ENCODE measurements at places on chromosomes 13 and 19. TPM values are rescaled to one million over a fixed set of nuclear protein-coding genes. Genes with fewer than 3 reads are reported as not detected.
A peak's percentile ranks its signal among the peaks of the same experiment; 100 is the strongest.

DNA sequence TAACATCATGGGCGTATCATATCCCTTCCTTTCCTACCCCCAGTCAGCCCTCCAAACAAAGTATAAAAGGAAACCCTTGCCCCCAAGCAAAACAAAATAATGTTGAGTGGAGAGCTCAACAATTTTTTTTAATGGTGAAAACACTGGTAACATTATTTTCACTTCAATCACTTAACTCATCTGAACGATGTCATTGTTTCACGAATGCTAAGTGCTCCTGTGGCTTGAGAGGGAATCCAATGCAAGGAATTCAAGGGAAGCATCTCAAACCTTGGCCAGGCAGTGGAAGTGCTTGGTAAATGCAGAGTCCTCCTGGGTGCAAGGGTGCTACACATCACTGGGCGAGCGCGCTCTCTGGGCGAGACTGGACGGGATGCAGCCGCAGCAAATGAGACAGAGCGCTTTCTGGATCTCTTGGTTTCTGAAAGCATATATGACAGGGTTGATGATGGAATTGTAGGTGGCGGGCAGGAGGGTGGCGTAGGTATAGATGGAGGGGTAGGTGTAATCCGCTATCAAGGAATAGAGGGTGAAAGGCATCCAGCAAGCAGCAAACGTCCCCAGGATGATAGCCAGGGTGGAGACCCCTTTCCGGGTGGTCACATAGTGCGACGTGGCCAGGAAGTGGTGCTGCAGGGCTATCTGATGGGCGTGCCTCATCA, 2.0 kb downstream of the GPR12 start:
- no peak for DNase-seq

DNA sequence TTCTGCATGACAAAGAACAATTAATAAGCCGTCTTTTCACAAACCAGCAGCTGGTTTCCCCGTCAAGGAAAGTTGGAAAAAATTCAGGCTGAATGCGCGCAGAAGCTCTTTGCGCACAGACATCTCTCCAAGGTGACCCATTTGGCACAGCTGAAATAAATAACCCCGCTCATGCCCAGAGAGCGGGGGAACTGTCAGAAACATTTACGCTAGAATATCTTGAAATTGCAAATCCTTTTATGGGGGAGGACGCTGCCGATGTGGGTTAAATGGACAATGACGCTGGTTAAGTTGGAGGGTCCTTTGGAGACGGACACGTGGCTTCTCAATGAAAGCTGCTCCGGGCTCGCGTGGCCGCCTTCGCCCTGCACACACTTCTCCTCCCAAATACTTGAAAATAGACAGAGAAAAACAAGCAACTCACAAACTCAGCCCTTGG, 30.6 kb downstream of the GSX1 start:
- DNase-seq: no peak

GRCh38 chr19:40549007-40549708, 27.5 kb upstream of the SHKBP1 start:
- no peak for DNase-seq

THSD1 gene
- 0.88 TPM for total RNA-seq

SHD gene
- total RNA-seq: 8.8 TPM

GRCh38 chr13:34620862-34621261, 321.2 kb upstream of the NBEA start:
- DNase-seq: no peak

DNA sequence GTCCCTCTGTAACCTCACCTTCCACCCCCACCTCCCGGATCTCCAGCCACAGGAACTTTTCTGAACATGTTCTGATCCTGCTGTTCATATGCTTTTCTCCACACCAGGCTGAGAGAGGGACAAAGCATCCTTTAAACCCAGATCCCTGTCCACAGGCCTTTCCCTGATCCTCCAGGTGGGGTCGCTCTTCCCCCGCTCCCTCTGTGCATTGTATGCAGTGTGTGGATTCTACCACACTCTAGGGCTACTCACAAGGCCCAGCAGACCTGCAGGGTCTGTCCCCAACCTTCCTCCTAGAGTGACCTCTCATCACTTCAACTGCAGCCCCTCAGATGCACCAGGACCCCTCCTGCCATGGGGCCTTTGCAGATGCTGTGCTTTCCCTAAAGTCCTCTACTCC, 1200.6 kb downstream of the UQCRFS1 start:
- DNase-seq: no peak

DNA sequence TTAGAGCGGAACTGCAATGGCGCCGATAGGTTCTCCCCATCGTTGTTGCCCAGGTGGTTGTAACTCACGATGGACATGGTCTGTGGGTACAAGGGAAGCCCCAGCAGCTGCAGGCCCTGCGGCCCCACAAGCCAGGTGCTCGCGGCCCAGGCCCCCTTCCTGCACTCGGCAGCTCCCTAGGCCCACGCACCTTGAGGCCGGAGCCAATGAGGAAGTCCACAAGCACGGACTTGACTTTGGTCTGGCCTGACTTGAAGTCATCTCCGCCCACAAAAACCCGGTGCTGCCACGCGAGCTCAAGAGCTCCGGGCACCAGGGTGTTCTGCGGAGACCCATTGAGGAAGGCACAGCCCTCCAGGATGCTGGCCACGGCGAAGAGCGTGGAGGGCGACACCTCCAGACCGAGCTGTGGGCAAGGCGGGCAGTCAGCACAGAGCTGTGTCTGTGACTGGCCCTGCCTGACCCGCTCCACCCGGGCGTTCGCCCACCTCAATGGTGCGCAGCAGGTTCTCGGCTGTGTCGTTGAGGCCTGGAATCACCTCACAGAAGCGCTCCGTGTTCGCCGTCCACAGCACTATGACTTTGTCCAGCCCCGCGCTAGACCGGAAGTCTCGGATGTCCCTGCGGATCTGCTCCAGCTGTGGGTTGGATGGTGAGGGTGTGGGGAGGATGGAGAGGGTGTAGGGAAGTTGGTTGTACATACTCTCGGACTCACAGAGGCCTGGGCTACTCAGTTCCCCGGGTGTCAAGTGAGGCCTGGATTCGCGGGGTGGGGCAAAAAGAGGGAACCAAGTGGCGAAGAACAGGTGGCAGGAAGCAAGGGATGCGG, 1.9 kb downstream of the ISYNA1 start:
- DNase-seq: no peak

DNA sequence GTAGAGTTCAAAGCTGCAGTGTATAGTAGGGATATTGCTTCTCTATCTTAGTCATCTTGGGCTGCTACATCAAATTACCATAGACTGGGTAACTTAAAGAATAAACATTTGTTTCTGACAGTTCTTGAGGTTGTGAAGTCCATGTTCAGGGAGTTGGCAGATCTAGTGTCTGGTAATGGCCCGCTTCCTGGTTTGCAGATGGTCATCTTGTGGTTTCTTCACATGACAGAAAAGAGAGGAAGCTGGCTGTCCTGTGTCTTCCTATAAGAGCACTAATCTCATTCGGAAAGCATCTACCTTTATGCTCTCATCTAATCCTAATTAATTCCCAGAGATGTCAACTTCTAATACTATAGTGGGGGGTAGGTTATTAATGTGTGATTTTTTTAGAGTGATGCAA, 6.2 kb downstream of the ZNF763 start:
- no peak for DNase-seq

ZNF254 gene
- 5.8 TPM for total RNA-seq

GRCh38 chr13:60418954-60419353, 21.9 kb downstream of the TDRD3 start:
- no peak for DNase-seq

NLRP7 gene
- not detected for total RNA-seq

- DNase-seq: no peak
Observed at GRCh38 chr13:94607939-94608338, 6.3 kb downstream of the GPR180 start.

NLRP8 gene
- not detected for total RNA-seq

VSTM2B gene
- not detected for total RNA-seq

- DNase-seq: no peak
Observed at GRCh38 chr13:108227651-108228272, 9.6 kb downstream of the ABHD13 start.

SLITRK5 gene
- total RNA-seq: 0.03 TPM

EVI5L gene
- total RNA-seq: 4.8 TPM

- peak; percentile 33 for DNase-seq
Observed at GRCh38 chr19:33470040-33470330, 51.6 kb downstream of the PEPD start.

DNA sequence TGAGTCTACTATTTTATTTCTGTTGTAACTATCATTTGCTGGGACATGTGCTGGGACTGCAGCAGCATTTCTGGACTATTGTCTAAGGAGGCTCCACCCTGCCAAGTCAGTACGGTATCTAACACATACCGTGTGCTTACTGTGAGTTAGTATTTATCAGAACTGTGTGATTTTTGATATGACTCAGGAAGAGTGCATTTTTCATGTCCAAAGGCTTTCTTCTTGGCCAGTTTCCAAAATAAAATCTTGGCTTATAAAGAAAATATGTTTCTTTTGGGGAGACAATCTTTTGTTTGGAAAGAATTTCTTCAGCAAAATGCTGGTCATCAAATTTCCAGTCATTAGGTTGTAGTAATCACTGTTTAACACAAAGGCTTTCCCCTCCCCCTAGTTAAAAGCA, 11.6 kb downstream of the PARP4 start:
- no peak for DNase-seq

CCDC122 gene
- 1.9 TPM for total RNA-seq

GRCh38 chr19:850221-850978, 1.7 kb upstream of the ELANE start:
- DNase-seq: peak; percentile 91

FGF9 gene
- total RNA-seq: not detected

EPSTI1 gene
- 2.1 TPM for total RNA-seq

DNA sequence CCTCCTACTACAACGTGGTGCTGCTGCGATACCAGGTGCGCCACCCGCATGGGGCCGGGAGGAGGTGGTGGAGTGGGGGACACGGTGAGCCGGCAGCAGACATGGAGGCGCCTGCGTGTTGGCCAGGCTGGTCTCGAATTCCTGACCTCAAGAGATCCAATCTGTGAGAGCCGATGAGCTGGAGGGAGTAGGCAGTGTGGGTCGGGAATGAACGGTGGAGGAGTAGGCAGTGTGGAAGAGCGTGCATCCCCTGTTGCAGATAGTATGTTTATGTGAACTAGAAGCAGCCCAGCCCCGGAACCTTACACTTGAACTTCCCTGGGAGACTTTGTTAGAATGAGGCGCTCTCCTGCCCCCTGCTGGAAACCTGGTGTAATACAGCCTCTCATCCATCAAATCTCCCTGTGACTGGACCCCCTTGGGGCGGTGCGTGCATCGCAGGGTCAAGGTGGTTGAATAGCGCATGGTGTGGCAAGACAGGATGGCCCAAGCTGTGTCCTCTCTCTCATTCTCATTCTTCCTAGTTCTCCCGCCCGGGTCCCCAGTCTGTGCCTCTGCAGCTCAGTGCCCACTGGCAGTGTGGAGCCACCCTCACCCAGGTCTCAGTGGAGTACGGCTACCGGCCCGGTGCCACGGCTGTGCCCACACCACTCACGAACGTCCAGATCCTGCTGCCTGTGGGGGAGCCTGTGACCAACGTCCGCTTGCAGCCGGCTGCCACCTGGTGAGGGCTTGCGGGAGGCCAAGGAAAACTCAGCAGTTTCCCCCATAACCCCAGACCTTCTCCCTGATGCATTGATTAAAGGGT, 10.5 kb upstream of the B3GNT3 start:
- no peak for DNase-seq

ZNF429 gene
- total RNA-seq: 9.2 TPM

ZNF558 gene
- 10.4 TPM for total RNA-seq

DNA sequence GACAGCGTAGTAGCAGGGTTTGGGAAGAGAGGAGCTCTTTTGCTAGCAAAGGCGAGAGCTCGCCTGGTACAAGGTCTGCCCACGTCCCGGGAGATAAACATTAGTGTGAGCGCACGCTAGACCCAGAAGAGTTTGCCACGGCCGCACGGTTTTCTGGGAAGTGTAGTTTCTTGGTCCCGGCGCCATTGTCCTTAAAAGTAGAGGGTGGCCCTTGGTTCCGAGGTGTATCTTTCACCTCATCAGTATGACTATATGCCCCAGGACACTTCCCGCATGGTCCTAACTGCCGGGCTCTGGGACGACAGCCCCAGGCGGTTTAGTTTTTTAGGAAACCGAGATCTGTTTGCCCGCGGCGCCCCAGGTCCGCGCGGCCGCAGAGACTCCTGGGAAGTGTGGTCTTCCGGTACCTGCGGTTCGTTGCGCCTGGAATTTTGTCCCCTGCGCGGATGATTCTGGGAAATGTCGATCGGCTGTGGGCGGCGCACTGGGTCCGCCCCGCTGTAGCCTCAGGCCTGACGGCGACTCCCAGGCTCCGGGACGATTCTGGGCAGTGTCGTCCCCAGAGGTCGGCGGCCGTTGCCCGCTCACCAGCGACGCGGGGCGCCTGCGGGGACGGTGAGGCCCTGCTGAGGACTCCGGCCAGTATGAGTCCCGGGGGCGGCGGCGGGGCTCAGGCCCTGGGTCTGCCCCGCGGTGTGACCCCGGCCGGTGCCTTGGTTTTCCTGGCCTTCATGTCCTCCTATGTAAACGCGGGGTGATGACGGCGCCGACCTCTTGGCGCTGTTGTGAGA, at the start of gene ZNF181:
ZNF181 (plus strand) TSS at position 498 of the 791 bp plus-strand sequence. CDS start 795 bp downstream, outside the sequence.
- DNase-seq: peak; percentile 95

GPR108 gene
- total RNA-seq: 28.8 TPM

DNA sequence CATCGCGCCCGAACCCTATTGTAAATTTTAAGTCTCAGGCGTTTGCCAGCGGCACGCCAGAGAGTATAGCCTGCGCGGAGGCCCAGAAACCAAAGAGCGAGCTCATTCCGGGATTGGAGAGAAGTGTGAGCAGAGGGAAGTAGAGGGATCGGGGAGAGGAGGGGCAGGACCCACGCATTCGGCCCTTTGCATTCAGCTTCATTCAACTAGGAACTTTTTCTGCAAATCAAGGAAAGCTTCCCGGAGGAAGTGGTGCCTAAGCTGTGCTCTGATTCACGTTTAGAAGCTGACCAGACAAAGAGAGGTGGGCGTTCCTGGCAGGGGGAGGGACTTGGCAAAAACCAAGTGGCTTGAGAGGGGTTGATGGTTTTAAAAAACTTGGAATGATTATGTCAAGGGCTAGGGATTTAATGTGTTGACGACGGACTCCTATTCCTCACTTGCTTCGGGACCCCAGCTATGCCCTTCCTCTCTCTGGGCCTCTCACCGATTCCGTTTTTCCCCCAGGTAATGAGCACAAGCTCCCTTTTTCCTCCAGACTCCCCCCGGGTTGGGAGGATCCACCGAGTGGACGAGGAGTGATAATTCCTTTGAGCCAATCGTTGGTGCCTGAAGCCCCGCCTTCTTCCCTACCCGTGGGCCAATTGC, 811 bp upstream of the PRMT1 start:
- DNase-seq: no peak

DNA sequence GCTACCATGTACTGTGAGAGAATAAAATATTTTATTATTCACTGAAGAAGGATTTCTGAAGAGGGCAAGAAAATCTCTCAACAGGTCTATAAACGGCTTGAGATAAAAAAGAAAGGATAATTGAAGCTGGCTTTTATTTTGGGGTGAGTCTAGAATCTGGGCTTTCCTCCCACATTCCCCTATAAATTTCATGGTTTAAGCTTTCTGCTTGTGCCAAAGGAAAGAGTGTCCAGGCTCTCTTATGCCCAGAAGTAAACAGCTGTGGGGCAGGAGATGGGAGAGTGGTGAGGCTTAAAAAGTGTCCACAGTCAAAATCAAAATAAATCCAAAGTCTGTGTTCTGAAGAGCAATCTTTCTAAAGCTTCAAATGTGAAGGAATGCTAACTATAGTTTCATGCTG, 942.2 kb upstream of the MIR17HG start:
- DNase-seq: no peak

ADGRE2 gene
- total RNA-seq: 1.6 TPM
